Aorta (tissue), 5 donors: ENCODE measurements at places on chromosomes 16 and 17. TPM values are rescaled to one million over a fixed set of nuclear protein-coding genes. Genes with fewer than 3 reads are reported as not detected.

- no peak overlapping the region for H3K4me3 ChIP-seq
- H3K4me1 ChIP-seq = no peaks in the 10 kb centered on the region
- no peaks in the 10 kb centered on the region for H3K36me3 ChIP-seq
- no peaks in the 10 kb centered on the region for H3K27me3 ChIP-seq
These were observed 44.2 kb downstream of the WDR45B start for GRCh38 chr17:82603981-82604448.

HID1 gene
- 6.1 TPM for polyA plus RNA-seq

- DNase-seq = no peak
- no peak overlapping the region for H3K27ac ChIP-seq
- H3K4me3 ChIP-seq = no peak overlapping the region
- no peaks in the 10 kb centered on the region for H3K4me1 ChIP-seq
- H3K27me3 ChIP-seq = no peaks in the 10 kb centered on the region
- H3K36me3 ChIP-seq = no peaks in the 10 kb centered on the region
These were observed 9.3 kb downstream of the PDF start for GRCh38 chr16:69321080-69321479.

LGALS9B gene
- polyA plus RNA-seq = 0.67 TPM

DNA sequence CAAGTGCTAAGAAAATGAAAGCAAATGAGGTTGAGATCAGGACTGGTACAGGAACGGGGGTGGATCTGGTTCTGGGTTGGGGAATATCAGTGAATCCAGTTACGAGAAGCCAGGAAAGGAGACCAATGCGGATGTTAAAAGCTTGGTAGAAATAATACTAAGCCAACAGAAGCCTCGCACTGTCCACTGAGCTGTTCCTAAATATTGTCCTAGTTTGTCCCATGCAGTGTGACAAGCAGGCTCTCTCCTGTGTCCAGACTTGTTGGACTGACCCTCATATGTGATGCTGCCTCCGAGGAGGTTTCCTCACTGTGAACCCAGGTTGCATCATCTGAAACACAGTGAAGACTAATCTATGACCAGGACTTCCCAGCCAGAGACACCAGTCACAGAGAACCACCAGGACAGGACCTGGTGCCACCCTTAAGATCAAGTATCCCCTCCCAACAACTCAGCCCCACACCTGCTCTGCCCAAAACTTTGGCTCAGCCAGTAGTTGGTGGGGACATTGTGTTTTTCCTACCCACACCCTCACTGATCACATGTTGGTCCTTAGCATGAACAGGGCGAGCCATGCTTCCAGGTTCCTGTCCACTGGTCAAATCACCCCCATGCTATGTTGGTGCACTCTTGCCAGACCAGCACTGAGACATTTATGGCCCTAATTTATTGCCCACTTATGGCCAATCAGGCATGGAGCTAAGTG is 32.7 kb upstream of the SCNN1B start:
- H3K36me3 ChIP-seq = no peaks in the 10 kb centered on the region
- H3K4me3 ChIP-seq = no peak overlapping the region
- no peak overlapping the region for H3K27ac ChIP-seq
- DNase-seq = no peak
- peaks cover 3% of the 10 kb centered on the region for H3K4me1 ChIP-seq

DNA sequence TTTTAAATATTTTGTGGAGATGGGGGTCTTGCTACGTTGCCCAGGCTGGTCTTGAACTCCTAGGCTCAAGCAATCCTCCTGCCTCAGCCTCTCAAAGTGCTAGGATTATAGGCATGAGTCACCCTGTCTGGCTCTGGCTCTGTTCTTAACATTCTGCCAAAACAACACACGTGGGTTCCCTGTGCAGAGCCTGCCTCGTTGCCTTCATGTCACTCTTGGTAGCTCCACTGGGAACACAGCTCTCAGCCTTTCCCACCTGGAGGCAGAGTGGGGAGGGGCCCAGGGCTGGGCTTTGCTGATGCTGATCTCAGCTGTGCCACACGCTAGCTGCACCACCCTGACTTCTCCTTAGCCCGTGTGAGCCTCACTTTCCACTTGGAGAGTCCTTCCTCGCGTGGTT is 19.3 kb downstream of the CRISPLD2 start:
- no peaks in the 10 kb centered on the region for H3K4me1 ChIP-seq
- no peak for DNase-seq
- no peaks in the 10 kb centered on the region for H3K36me3 ChIP-seq

STAC2 gene
- 2.0 TPM for polyA plus RNA-seq

HOXB9 gene
- polyA plus RNA-seq = not detected

- peak; percentile 82 for DNase-seq
- H3K27ac ChIP-seq = no peak overlapping the region
- H3K36me3 ChIP-seq = no peaks in the 10 kb centered on the region
- no peaks in the 10 kb centered on the region for H3K4me1 ChIP-seq
- no peak overlapping the region for H3K4me3 ChIP-seq
These were observed 341.7 kb downstream of the C16orf95 start for GRCh38 chr16:86975445-86975844.

DNA sequence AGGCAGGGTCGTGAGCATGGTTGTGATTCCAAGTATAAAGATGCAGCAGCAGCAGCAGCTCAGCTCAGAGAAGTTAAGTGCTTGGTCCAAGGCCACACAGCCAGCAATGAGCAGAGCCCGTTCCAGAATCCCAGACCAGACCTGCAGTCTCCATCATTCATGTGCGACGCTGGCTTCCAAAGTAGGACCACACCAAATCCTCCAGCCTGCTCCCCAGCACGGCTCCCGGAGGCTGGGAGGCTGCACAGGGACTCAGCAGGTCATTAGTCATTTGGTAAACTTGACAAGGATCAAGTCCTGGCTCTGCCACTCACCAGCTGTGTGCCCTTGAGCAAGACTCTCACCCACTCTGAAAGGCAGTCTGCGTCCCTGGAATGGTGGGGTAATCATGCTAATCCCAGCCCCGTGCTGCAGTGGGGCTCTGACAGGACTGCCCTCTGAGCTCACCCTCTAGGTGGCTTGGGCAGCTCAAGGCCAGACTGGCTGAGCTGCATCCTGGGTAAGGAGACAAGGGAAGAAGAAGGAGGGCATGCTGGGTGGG is 95.1 kb upstream of the TMEM132E start:
- no peaks in the 10 kb centered on the region for H3K27me3 ChIP-seq
- H3K27ac ChIP-seq = no peak overlapping the region
- H3K36me3 ChIP-seq = no peaks in the 10 kb centered on the region

GRCh38 chr17:66277191-66277590 is 25.2 kb upstream of the PRKCA start:
- peaks cover 7% of the 10 kb centered on the region for H3K4me1 ChIP-seq
- DNase-seq = no peak
- H3K36me3 ChIP-seq = no peaks in the 10 kb centered on the region
- H3K4me3 ChIP-seq = no peak overlapping the region

GRCh38 chr16:75550211-75550662 is 5.8 kb downstream of the TMEM231 start:
- no peak overlapping the region for H3K4me3 ChIP-seq
- H3K4me1 ChIP-seq = no peaks in the 10 kb centered on the region
- no peak for DNase-seq
- no peak overlapping the region for H3K27ac ChIP-seq

CHST5 gene
- polyA plus RNA-seq = 0.97 TPM

DNA sequence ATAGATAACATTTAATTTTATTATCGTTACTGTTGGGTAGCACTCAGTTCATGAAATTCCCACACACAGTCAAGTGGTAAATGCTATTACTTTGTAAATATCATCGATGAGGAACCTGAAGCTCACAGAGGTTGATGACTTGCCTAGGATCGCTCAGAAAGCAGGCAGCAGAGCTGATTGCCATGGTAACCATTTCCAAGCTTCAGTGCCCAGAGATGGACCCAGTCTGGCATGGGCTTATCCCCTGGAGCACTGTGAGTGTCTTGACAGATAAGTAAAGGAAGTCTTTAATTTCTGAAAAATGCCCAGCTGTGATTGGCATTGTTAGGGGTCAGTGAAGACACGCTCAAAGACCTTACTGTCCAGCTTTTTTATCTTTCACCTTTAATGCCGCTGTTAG is 95.0 kb downstream of the PRKCB start:
- no peak for DNase-seq
- H3K27me3 ChIP-seq = peaks cover 5% of the 10 kb centered on the region
- no peak overlapping the region for H3K27ac ChIP-seq

TSPOAP1 gene
- 4.3 TPM for polyA plus RNA-seq
